Pancreas (tissue), 10 donors: ENCODE measurements at places on chromosomes 11 and 22.

DNA sequence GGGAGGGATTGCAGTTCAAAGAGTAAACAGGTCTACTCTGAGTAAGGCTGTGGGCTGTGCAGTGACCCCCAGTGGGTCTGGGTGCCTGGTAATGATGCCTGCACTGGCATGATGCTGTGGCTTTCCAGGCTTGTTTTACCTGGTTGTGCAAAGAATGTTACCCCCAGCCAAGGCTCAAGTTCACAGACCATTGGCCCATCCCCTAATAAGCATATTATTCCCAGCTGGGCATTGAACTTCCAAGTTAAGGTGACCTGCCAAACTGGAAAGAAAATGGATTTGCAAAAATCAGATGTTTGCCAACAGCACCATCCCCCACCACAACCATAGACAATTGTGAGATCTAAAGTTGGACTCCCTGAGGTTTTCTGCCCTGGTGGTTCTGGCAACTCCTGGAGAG lies 7.9 kb upstream of the EHF start:
- H3K4me1 ChIP-seq = peaks cover 17% of the 10 kb centered on the region
- no peak overlapping the region for H3K4me3 ChIP-seq
- H3K27ac ChIP-seq = no peak overlapping the region
- no peaks in the 10 kb centered on the region for H3K27me3 ChIP-seq
- H3K36me3 ChIP-seq = no peaks in the 10 kb centered on the region

- H3K36me3 ChIP-seq = no peaks in the 10 kb centered on the region
- no peak for DNase-seq
- no peak overlapping the region for H3K4me3 ChIP-seq
- H3K27ac ChIP-seq = no peak overlapping the region
These were observed 28.5 kb downstream of the ST14 start for GRCh38 chr11:130188047-130188446.

DNA sequence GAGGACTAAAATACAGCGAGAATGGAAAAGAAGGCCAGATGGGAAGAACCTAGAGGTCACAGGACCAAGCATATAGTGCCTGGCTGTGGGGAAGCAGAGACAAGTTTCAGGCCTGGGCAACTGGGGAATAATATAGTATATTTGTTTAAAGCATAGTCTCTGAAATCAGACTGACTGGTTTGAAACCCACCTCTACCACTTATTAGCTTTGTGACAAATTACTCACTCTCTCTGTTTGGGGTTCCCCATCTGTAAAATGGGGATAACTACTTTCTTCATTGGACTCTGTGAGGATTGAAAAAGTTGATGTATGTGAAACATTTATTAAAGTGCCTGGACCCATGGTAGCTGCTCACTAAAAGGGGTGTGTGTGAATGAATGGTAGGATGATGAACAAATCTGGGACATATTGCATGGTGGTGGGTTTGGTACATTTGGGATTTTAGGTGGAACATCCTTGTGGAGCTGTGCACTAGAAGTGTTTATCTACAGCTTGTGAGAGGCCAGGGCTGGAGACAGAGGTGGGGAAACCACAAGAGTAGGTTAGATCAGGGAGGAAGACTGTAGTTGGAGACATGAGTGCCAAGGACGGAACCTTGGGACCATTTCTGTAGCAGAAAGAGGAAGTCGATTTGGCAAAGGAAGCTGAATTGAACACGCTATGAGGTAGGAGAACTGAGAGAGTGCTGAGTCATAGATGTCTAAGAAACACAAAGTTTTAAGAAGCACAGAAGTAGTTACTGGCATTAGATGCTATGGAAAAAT lies 52.6 kb downstream of the SWAP70 start:
- H3K4me1 ChIP-seq = peaks cover 17% of the 10 kb centered on the region
- no peaks in the 10 kb centered on the region for H3K36me3 ChIP-seq
- no peaks in the 10 kb centered on the region for H3K27me3 ChIP-seq
- no peak overlapping the region for H3K4me3 ChIP-seq
- no peak overlapping the region for H3K27ac ChIP-seq

DNA sequence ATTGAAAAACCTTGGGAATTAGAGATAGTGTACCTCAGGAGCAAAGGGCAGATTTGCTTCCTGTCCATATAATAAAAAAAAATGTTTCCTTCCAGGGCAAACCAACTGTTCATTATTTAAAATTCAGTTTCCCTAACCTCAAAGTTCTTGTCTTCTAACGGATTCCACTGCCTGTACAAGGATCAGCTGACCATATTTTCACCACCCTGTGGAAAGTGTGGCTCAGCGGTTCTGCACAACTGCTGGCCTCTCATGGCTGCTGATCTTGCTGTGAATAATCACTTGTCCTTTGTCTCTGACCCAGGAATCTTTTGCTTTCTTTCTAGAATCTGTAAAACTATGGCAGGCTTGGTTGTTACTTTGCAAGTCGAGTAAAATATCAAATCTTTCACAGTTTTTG lies 1732.5 kb upstream of the RAG2 start:
- H3K27ac ChIP-seq = no peak overlapping the region
- H3K4me1 ChIP-seq = no peaks in the 10 kb centered on the region
- H3K27me3 ChIP-seq = no peaks in the 10 kb centered on the region
- H3K36me3 ChIP-seq = no peaks in the 10 kb centered on the region
- DNase-seq = no peak
- no peak overlapping the region for H3K4me3 ChIP-seq
